Stimulated activated CD4-positive, alpha-beta T cell treated with anti-CD3 and anti-CD28 coated beads, Interleukin-1b, Interleukin-23, amount 100 ng/mL, for 48 hours (primary cell): ENCODE measurements at places on chromosomes 2 and 18.

GRCh38 chr2:134039912-134040581, 213.8 kb upstream of the MGAT5 start:
- no peak for DNase-seq

DNA sequence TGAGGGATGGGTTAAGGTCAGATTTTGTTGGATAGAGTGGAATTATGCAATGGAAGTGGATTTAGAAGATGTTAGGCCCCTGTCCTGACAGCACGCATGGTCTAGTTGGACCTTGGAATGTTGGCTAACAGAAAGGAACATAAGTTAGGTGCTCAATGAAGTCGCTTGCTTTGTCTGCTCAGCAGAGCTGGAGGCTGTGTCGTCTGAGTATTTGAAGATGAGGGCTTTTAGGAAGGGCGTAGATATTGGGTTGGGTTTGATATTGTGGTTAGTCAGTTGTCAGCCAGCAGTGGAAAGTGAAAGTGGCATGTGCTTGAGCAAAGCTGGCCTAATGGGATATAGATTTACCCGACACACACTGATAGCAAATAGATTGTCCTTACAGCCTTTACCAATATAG, 239.3 kb downstream of the PRKCE start:
- DNase-seq = no peak

DNA sequence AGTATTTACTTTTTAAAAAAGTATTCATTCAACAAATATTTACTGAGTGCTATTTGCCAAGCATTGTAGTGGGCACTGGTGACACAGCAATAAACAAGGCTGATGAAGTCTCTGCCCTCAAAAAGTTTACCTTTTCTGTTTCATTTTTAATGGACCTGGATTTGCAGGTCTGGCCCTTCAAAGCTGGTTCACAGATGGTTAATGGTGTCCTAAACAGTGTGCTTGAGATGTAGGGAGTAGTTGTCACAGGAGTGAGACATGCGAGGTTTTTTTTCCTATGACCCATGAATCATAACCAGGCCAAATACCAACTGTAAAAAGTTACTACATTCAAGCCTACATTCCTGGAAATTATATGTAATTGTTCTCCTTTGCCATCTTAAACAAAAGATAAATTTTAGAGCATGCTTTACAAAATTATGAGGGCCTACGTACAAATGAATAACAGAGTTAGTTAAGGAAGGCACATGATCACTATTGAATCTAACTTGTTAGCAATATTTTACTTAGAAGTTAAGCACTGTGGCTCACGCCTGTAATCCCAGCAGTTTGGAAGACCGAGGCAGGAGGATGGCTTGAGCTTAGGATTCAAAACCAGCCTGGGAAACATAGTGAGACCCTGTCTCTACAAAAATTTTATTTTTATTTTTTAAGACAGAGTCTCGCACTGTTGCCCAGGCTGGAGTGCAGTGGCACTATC, 223.9 kb downstream of the MBD5 start:
- DNase-seq = no peak

GRCh38 chr2:38170067-38170466, 94.1 kb upstream of the CYP1B1 start:
- no peak for DNase-seq

GRCh38 chr18:3458378-3458777, 8.4 kb downstream of the TGIF1 start:
- no peak for DNase-seq

DNA sequence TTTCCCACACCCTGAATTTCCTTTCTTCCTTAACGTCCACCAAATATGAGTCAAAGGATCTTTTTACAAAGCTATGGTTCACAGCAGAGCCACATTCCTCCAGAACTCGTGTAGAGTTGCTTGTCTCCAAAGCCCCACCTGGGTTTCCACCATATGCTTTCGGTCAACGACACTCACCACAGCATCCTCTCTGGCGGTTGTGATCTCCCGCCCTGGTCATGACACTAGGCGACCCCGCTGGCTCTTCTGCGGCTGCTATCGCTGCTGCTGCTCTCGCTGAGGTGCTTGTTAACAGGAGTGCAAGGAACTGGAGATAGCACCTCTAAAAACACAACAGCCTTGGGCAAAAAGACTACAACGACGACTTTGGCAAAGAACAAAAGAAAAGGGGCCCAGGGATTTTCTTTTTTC, 340 bp downstream of the SLC40A1 start:
- peak; percentile 25 for DNase-seq
